Fibroblast of lung (primary cell): ENCODE measurements at places on chromosomes 7 and 10. TPM values are rescaled to one million over a fixed set of nuclear protein-coding genes. Genes with fewer than 3 reads are reported as not detected.

DNA sequence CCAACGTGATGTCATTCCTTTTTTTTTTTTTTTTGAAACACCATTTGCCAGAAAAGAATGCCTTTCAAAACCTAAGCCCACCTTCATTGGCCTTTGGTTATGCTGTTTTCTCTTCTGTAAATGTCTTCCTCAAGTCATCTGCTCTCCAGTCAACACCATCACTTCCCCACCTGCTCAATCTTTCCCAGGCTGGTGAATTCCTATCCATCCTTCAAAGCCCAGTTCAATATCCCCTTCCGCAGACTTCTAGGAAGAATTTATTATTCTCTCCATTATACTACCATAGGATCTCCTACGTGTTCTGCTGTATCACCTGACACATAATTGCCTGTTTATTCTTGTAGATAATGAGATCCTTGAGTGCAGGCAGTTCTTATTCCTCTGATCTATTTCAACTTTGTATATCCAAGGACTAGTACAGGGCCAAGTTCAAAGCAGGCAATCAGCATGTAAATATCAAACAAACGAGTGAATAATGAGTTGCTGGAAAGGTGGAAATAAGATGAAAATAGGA is 73.5 kb upstream of the PRR15 start:
- peaks cover 7% of the 10 kb centered on the region for H3K4me1 ChIP-seq
- no peak for DNase-seq
- no peaks in the 10 kb centered on the region for H3K27me3 ChIP-seq
- no peak overlapping the region for H3K4me3 ChIP-seq

GRCh38 chr7:151844071-151844824 is 32.7 kb downstream of the PRKAG2 start:
- H3K36me3 ChIP-seq: no peaks in the 10 kb centered on the region
- H3K27ac ChIP-seq: no peak overlapping the region
- H3K4me3 ChIP-seq: no peak overlapping the region
- no peaks in the 10 kb centered on the region for H3K27me3 ChIP-seq
- DNase-seq: peak; percentile 80
- no peaks in the 10 kb centered on the region for H3K4me1 ChIP-seq

DNA sequence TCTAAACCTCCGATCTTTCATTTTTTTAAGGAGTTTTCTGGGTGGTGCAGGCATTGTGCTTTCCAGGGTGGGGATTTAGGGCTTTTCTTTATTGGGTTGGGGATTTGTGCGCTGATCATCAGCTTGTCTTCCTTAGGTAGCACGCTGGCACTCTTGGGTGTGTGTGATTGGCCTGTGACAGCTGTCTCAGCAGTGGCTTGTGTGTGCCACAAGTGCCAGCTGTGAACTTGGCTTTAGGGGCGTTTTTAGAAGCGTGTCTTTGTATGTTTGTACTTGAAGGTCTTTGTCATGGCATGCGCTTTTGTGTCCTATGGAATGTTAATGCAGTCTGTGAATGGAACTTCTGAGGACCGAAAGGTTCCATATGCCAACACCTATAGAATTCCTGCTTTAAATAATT is 788 bp downstream of the AKAP9 start:
- peak overlapping the region; percentile 87 for H3K27ac ChIP-seq
- no peaks in the 10 kb centered on the region for H3K4me1 ChIP-seq
- no peaks in the 10 kb centered on the region for H3K27me3 ChIP-seq
- peak overlapping the region; percentile 92 for H3K4me3 ChIP-seq

- peaks cover 3% of the 10 kb centered on the region for H3K4me1 ChIP-seq
- no peaks in the 10 kb centered on the region for H3K27me3 ChIP-seq
- H3K36me3 ChIP-seq: no peaks in the 10 kb centered on the region
- no peak overlapping the region for H3K27ac ChIP-seq
- DNase-seq: no peak
Measured at GRCh38 chr10:34479520-34480179, 335.4 kb downstream of the PARD3 start.

DNA sequence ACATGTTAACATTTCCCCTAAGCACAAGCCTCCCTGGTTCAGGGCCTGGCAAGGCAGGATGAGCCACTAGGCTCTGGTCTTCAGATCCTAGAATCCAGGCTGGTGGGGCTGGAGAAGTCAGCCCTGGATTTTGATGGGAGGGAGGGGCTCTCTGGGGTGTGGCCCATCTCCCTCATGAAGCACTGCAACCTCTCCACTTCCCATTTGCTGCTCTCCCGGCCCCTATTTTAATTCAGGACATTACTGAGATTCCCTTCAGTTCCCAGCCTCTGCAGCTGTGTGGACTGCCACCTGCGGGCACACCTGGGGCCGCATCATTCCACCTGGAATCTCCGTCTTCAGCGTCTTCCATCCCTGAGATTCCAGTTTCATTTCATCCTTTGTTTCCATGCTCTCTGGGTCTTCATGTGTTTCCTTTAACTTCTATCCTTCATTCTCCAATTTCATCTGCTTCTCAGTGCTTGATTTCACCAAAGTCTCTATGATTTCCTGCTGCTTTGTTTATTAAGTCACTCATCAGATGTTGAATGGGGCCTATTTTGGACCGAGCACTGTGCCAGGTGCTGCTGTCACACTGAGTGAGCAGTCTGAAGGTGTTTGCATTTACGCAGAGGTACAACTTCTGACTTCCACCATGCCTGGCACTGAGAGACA is 253.6 kb downstream of the WDR37 start:
- no peak for DNase-seq
- H3K27ac ChIP-seq: no peak overlapping the region
- H3K4me1 ChIP-seq: no peaks in the 10 kb centered on the region
- no peaks in the 10 kb centered on the region for H3K36me3 ChIP-seq
- H3K27me3 ChIP-seq: no peaks in the 10 kb centered on the region
- H3K4me3 ChIP-seq: no peak overlapping the region

- no peak overlapping the region for H3K4me3 ChIP-seq
- H3K27me3 ChIP-seq: no peaks in the 10 kb centered on the region
- no peak overlapping the region for H3K27ac ChIP-seq
- no peaks in the 10 kb centered on the region for H3K36me3 ChIP-seq
- no peaks in the 10 kb centered on the region for H3K4me1 ChIP-seq
Measured at GRCh38 chr10:53726921-53727320, 954.3 kb upstream of the MBL2 start.

DNA sequence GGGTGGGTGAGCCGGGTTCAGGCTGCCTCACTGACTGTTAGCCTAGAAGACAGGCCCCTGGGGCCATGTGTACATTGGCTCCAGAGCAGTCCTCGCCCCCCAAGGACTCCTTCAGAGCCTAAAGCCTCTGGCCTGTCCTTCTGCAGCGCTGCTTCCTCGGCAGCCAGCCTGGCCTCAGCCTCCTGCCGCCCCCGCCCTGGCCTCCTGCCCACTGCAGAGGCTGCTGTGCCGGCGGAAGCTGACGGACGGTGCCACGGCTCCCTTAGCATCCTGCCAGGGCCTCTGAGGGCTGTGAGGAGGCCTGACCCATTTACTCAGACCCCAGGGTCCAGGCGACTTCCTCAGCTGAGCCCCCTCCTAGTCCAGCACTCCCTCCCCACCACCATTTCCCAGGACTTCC is 4.9 kb downstream of the SRRM3 start:
- no peak overlapping the region for H3K4me3 ChIP-seq
- no peaks in the 10 kb centered on the region for H3K36me3 ChIP-seq
- no peak for DNase-seq
- no peak overlapping the region for H3K27ac ChIP-seq

GRCh38 chr7:32569388-32570289 is 74.3 kb downstream of the AVL9 start:
- H3K4me3 ChIP-seq: no peak overlapping the region
- H3K4me1 ChIP-seq: no peaks in the 10 kb centered on the region
- no peak for DNase-seq
- H3K27ac ChIP-seq: no peak overlapping the region
- no peaks in the 10 kb centered on the region for H3K27me3 ChIP-seq

- H3K4me3 ChIP-seq: no peak overlapping the region
- DNase-seq: peak; percentile 81
- no peaks in the 10 kb centered on the region for H3K27me3 ChIP-seq
- no peak overlapping the region for H3K27ac ChIP-seq
- H3K4me1 ChIP-seq: no peaks in the 10 kb centered on the region
Measured at GRCh38 chr10:116254422-116255155, 18.4 kb downstream of the GFRA1 start.

DNA sequence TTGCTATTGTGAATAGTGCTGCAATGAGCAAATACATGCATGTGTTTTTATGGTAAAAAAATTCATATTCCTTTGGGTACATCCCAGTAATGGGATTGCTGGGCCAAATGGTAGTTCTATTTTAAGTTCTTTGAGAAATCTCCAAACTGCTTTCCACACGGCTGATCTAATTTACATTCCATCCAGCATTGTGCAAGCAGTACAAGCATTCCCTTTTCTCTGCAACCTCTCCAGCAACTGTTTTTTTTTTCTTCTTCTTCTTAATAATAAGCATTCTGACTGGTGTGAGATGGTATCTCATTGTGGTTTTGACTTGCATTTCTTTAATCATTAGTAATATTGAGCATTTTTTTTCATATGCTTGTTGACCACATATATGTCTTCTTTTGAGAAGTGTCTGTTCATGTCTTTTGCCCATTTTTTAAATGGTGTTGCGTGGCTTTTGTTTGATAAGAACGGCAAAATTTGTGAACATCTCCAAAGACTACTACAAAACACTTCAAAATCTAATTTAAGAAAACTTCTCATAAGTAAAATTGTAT is 136.1 kb upstream of the MYO3A start:
- H3K4me1 ChIP-seq: no peaks in the 10 kb centered on the region
- H3K36me3 ChIP-seq: no peaks in the 10 kb centered on the region
- no peak overlapping the region for H3K27ac ChIP-seq
- no peak overlapping the region for H3K4me3 ChIP-seq

DNA sequence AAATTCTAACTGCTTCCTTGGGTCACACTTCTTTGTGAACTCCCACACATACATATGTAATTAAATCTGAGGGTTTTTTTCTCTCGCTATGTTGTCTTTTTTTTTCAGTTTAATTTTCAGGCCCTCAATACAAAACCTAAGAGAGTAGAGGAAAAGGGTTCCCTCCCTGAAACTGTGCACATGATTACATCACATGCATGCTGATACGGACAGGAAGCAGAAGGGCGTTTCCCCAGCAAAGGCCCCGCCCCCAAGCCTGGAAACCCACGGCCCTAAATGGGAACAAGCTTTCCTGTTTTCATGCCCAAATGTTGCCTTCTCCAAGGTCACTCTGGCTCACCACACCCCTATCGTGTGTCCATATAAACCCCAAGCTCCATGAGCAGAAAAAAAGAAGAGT is 115.4 kb downstream of the TEX36 start:
- H3K4me3 ChIP-seq: no peak overlapping the region
- no peak overlapping the region for H3K27ac ChIP-seq
- no peak for DNase-seq
- no peaks in the 10 kb centered on the region for H3K27me3 ChIP-seq
- no peaks in the 10 kb centered on the region for H3K36me3 ChIP-seq

Gene CPXM2
- 9.8 and 48.1 TPM in 2 replicates for total RNA-seq

Gene UPK3BL2
- 1.0 and 3.8 TPM in 2 replicates for total RNA-seq

Gene SLC39A12
- not detected in 2 replicates for total RNA-seq

Gene GOLGA7B
- under 0.01 TPM in 1 of 2 replicates, not detected in the other for total RNA-seq

Gene CHN2
- 0.33 and 1.3 TPM in 2 replicates for total RNA-seq
